Vagina (tissue), 2 donors: ENCODE measurements at places on chromosomes 7 and 10.

DNA sequence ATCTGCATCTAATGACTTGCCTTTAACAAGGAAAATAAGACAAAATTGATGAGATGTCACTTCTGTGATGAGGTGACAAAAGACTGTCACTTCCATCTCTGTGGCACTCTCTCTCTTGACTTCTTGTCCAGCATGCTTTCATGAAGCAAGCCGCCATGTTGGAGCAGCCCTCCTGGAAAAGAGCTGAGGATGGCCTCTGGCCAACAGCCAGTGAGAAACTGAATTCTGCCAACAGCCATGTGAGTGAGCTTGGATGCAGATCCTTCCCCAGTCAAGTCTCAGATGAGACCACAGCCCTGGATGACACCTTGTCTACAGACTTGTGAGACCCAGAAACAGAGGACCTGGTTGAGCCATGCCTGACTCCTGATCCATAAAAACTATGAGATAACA is 412.6 kb upstream of the SHH start:
- DNase-seq, result peak; percentile 34

- DNase-seq, result no peak
Measured at GRCh38 chr10:11901833-11902475, 78.8 kb downstream of the PROSER2 start.

DNA sequence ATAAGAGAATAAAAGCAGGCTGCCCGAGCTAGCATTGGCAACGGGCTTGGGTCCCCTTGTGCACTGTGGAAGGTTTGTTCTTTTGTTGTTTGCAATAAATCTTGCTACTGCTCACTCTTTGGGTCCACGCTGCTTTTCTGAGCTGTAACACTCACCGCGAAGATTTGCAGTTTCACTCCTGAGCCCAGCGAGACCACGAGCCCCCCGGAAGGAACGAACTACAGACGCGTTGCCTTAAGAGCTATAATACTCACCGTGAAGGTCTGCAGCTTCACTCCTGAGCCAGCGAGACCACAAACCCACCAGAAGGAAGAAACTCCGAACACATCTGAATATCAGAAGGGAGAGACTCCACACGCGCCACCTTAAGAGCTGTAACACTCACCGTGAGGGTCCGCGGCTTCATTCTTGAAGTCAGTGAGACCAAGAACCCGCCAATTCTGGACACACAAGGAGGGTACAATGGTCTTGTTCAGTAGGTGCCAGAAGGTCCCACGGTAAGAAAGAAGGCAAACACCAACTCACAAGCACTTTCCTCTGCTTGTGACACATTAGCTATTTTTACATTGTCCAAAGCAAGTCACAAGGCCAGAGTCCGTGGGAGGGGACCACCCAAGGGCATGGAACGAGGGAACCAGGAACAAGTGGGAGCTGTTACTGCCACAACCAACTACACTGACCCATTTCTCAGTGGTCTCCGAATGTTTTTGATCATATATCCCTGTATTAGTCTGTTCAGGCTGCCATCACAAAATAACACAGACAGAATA is 29.2 kb upstream of the CACUL1 start:
- no peak for DNase-seq

DNA sequence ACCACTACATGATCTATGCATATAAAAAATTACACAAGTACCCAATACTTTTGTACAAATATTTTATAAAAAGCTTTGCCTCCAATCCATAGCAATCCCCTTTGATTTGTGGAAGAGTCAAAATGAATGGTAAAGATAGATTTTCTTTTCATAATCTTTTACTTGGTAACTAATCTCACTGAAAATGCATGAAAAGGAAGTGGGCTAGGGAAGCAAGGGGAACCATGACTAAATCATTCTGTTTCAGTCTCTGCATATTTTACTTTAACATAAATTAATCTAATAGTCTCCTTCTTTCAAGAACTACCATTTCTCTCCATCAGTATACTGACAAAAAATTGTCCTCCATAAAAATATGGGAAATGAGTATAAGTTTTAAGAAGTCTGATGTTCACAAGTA is 96.9 kb downstream of the TES start:
- no peak for DNase-seq

- no peak for DNase-seq
Measured at GRCh38 chr7:80807166-80807900, 111.5 kb downstream of the SEMA3C start.

DNA sequence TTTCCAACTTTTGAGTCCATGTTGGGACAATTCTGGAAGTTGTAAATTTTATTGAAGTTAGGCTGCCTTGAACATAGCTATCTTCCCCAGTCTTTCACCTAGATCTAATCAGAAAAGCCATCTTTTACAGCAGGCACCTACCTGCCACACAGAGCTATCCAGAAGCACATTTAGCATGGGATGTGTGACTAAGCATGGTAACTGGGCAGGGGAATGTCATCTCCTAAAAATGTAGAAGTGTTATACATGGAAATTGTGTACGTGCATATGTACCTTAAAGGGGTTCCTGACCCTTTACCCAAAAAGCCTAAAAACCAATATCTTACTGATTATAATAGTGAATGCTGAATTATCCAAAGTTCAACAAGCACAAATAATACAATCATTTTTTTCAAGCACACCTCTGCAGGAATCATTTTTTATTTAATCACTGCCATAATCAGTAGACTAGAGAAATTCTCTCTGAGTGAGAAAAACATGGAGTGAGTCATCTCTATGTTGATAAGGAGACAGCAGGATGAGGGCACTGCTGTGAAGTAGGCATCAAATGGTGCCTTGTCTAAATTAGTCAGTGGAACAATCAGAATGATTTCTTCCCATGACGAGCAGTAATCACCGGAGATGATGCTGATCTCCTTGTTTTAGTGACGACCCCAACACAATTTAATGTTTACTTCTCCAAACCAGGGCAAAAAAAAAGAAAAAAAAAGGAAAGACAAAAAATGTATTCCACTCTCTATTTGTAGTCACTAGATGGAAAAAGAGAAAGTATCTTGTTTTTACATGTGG is 75.9 kb downstream of the SORBS1 start:
- no peak for DNase-seq
